ENCODE measurements at places on chromosomes 3 and 15. TPM values are rescaled to one million over a fixed set of nuclear protein-coding genes. Genes with fewer than 3 reads are reported as not detected.
A peak's percentile ranks its signal among the peaks of the same experiment; 100 is the strongest.

AMIGO3 gene
- total RNA-seq, result not detected

GREM1 gene
- total RNA-seq, result 11.6 TPM

SCAMP5 gene
- 2.0 TPM for total RNA-seq

LRRN1 gene
- total RNA-seq, result 0.04 TPM

SGO1 gene
- total RNA-seq, result 3.1 TPM

RGMA gene
- total RNA-seq, result 68.9 TPM

PEAK1 gene
- 8.6 TPM for total RNA-seq

STAB1 gene
- total RNA-seq, result 69.4 TPM

EPHA3 gene
- total RNA-seq, result 2.3 TPM

ROBO1 gene
- total RNA-seq, result 25.0 TPM

DNASE1L3 gene
- 12.1 TPM for total RNA-seq

IQCF5 gene
- not detected for total RNA-seq

CRABP1 gene
- total RNA-seq, result not detected

RBP2 gene
- total RNA-seq, result not detected

HACD3 gene
- 53.2 TPM for total RNA-seq

DNA sequence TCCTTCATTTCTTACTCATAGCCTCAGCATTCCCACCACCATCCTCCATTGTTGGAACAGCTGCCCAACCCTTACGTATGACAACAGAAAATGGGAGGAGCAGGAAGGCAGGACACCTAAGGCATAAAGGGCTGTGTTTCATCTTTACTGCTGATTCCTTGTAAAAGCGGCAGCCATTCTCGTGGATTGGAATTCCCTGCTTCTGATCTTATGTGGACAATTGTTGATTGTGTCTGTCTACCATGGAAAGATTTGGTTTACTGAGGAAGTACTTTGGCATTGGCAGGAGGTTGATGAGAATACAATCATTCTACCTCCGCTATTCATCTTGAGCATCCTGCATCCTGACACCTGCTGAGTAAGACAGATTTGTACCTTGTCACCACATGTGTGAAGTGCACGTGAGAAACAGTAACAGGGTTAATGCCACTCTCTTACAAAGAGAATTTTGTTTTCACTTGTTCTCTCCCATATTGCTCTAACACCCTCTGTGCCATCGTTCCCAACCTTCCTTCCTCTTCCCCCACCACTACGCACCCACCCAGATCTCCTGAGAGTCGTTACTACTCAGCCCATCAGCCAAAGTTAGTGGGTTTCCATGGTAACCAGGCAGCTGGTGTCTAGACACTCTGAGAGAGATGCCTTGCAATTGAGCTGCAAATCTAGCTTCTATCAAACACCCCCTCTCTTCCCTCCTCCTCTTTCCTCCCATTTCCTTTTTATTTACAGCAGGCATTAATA lies 75.7 kb downstream of the GAP43 start:
- no peak overlapping the region for H3K27ac ChIP-seq
- no peaks in the 10 kb centered on the region for H3K27me3 ChIP-seq
- no peak for DNase-seq
- no peaks in the 10 kb centered on the region for H3K4me1 ChIP-seq

DNA sequence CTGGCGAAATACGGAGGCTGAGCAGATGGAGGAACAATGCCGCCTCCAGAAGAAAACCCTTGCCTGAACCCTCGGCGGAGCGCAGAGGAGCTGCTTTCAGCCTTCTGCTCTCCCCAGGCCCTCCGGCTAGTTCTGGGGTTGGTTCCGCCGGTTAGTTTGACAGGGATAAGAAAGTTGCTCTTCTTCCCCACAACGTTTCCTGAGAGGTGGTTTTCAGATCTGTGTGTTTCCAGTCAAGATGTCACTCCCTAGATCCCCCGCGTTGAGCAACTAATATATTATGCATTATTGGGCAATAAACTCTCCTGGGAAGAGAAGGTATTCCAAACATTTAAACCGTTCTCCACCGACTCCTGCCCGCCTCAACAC lies 551 bp downstream of the NLGN1 start:
- H3K27ac ChIP-seq, result peak overlapping the region; percentile 88
- peaks cover 50% of the 10 kb centered on the region for H3K4me1 ChIP-seq
- no peak for DNase-seq
- H3K27me3 ChIP-seq, result no peaks in the 10 kb centered on the region
- H3K4me3 ChIP-seq, result peak overlapping the region; percentile 72

DNA sequence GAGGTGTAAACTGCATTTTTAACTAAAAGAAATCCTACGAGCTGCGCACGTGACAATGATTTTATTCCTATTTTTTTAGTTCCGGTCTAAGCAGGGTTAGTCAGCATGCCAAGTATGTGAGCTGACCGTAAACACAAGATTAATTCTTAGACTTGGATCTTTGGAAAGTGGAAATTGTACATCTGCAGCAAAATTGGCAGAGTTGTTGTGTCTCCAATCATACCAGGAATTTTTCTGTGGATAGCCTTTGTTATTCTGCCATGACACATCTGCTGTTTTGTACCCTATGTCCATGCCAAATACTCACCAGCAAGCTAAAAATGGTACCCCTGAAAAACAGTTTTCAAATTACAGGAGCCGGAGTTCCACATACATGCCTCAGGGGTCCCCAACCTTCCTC lies 562.5 kb downstream of the UNC13C start:
- H3K27ac ChIP-seq, result no peak overlapping the region
- no peaks in the 10 kb centered on the region for H3K27me3 ChIP-seq
- H3K4me3 ChIP-seq, result no peak overlapping the region
- DNase-seq, result no peak

GRCh38 chr3:107284612-107285011 lies 92.6 kb upstream of the CCDC54 start:
- H3K36me3 ChIP-seq, result no peaks in the 10 kb centered on the region
- no peaks in the 10 kb centered on the region for H3K4me1 ChIP-seq
- no peak for DNase-seq
- H3K27me3 ChIP-seq, result no peaks in the 10 kb centered on the region
- no peak overlapping the region for H3K27ac ChIP-seq

DNA sequence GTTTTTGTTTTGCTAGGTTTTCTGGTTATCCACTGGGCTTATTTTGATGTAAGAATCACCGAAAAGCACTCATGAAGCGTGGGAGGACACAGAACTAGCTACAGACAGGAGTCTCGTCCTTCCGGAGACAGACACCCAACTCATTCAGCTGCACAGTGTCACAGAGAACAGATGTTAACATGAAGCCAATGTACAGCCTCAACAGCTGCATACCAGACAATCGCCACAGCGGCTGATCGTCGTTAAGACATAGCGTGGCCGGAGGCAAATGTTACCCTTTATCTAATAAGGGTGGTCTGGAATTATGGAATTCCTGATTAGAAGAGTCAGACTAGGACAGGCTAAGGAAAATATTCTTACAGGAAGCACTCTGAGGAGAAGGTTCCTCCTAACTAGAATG lies 1.1 kb upstream of the PYGO1 start:
- no peak for DNase-seq
- H3K27ac ChIP-seq, result no peak overlapping the region
- H3K4me3 ChIP-seq, result peak overlapping the region; percentile 64
- H3K4me1 ChIP-seq, result no peaks in the 10 kb centered on the region
- H3K36me3 ChIP-seq, result no peaks in the 10 kb centered on the region
- peaks cover 33% of the 10 kb centered on the region for H3K27me3 ChIP-seq

DNA sequence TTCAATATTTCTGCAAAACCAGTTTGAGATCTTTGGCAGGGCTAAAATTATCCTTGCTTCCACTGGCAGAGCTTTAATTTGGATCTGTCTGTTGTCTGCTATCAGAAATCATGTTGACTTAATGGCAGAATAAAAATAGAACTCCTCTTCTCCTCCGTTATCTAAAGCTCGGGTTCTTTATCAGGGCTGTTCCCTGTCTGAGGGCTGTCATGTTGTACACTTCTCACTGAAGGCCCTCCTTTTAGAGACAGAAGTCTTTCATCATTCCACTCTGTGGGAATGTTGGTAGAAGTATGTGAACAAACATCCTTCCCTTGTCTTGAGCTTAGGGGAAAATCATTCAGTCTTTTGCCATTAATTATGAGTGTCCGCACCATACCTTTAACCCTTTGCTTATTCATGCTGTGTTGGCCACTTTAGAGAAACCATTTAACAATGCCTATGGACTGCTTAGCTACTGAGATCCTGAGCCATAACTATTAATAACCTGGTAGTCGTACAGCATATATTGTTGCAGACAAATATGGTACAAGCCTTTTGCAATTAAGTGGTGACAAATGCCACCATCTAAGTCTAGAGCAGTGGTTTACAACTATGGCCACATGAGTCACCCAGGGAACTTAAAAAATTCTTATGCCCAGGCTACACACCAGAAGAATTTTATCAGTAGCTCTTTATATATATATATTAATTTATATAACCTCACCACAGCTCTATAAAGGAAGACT lies 226.0 kb upstream of the TPM1 start:
- DNase-seq, result no peak
- H3K27ac ChIP-seq, result no peak overlapping the region
- no peaks in the 10 kb centered on the region for H3K27me3 ChIP-seq
- peaks cover 12% of the 10 kb centered on the region for H3K36me3 ChIP-seq
- no peaks in the 10 kb centered on the region for H3K4me1 ChIP-seq
- H3K4me3 ChIP-seq, result no peak overlapping the region

DNA sequence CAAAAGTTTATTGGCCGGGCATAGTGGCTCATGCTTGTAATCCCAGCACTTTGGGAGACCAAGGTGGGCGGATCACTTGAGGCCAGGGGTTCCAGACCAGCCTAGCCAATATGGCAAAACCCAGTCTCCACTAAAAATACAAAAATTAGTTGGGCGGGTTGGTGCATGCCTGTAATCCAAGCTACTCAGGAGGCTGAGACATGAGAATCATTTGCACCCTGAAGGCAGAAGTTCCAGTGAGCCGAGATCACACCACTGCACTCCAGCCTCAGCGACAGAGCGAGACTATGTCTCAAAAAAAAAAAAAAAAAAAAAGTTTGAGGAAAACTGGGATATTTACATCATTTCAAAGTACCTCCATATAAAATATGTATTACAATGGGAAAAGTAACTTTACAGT lies 40.4 kb downstream of the ETFA start:
- no peaks in the 10 kb centered on the region for H3K4me1 ChIP-seq
- DNase-seq, result no peak
- H3K27me3 ChIP-seq, result no peaks in the 10 kb centered on the region
- no peak overlapping the region for H3K27ac ChIP-seq
- no peak overlapping the region for H3K4me3 ChIP-seq
- H3K36me3 ChIP-seq, result peaks cover 7% of the 10 kb centered on the region

DNA sequence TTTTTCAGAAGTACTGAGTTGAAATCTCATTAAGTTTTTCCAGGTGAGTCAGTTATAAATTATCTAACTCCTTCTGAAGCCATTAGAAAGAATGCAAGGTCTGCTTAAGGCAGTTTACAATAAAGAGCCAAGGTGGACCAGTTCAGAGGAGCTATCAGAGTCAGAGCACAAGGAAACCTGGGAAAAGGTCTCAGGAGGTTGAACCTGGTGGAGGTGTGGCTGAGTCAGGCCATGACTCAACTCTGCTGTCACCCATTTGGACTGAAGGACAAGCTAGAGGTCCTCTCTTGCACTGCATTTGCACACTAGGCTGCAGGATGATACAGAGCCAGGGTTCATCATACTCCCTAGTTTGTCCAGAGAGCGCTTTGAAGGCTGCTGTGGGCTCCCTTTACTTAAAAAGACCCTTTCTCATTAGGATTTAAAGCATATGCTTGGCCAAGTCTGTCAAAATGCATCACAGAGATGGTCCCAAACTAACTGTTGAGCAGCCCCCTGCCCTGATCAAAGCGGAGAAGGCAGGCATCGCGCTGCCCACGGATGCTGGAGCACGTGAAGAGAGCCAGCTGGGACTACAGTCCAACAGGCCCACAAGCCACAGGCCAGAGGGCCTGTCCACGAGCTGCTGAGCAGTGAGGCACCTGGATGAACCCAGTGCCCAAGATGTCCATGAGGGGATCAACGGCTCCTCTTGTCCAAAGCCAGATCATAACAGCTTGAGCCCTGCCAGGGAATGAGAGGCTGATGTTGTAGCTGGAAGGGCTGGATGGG lies 26.0 kb upstream of the MRPS22 start:
- H3K27me3 ChIP-seq, result peaks cover 31% of the 10 kb centered on the region
- no peak overlapping the region for H3K4me3 ChIP-seq
- no peaks in the 10 kb centered on the region for H3K4me1 ChIP-seq

DNA sequence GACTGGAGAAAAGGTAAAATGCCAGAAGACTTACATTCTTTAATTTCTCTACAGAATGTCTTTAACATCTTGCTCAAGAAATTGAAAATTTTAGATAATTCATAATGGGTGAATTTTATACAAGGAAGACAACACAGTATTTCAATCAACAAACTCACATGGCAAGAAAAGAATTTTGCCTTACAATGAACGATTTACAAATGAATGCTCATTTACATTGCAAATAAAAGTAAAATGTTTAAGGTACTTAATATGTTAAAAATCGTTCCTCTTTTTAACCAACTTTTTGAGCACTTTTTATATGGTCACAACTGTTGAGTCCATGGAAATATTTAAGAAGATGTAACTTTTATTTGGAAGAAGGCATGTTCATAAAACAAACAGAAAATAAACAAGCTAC lies 174.8 kb upstream of the UBE2E2 start:
- no peak for DNase-seq
- H3K4me3 ChIP-seq, result no peak overlapping the region
- H3K4me1 ChIP-seq, result no peaks in the 10 kb centered on the region

DNA sequence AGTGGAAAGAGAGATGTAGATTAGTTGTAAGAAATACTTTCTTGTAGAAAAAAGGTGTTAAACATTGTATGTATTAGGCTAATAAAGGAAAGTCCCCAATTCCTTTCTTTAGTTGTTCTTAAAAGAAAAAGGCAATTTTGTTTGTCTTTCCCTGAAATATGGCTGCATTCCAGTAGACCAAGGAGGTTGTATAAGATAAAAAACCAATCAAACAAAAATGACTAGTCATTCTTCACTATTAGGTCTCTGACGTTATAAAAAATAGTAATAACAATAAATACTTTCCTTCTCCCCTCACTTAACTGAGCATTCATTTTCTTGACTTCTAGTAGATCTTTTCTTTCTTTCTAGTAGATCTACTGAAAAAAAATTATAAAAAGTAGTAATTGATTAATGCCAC lies 8.6 kb upstream of the PPM1L start:
- no peak for DNase-seq
- H3K4me3 ChIP-seq, result no peak overlapping the region
- H3K27ac ChIP-seq, result no peak overlapping the region
- H3K36me3 ChIP-seq, result no peaks in the 10 kb centered on the region
- no peaks in the 10 kb centered on the region for H3K27me3 ChIP-seq

DNA sequence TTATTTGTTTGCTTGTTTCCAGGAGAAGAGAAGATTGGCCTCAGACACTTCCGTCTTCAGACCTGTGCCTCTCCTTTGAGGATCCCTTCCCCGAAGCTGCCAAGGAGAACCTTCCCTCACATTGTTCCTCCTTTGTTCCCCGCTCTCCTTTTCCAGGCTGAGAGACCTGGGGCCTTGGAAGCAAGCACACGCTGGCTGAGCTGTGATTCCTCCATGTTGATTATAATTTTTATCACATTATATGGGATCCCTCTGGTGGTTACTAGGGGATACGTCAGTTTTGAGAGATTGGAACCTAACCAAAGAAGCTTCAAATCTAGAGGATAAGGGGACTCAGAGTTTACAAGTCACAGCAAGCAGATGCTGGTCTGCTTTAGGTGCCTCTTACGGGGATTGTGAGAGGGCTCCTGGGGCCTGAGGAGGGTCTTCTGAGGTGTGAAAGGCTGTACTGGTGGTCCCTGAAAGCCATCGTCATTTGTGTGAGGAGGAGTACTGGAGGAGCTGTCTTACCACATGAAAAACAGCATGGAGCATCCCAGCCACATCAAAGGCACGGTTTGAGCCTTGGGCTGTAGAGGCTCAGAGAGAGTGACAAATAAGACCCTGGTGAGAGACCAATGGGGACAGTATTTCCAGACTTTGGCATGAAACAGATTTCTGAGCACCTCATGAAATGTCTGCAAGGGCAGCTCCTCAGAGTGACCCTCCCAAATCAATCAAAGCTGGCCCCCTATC lies 760.1 kb upstream of the CFAP20DC start:
- no peaks in the 10 kb centered on the region for H3K27me3 ChIP-seq
- no peaks in the 10 kb centered on the region for H3K36me3 ChIP-seq
- no peaks in the 10 kb centered on the region for H3K4me1 ChIP-seq
- DNase-seq, result no peak
- H3K27ac ChIP-seq, result peak overlapping the region; percentile 11
